Fibroblast of skin of right biceps (primary cell): ENCODE measurements at places on chromosomes 1 and 21.

GRCh38 chr1:55604179-55604578 lies 389.0 kb upstream of the USP24 start:
- DNase-seq, result no peak

DNA sequence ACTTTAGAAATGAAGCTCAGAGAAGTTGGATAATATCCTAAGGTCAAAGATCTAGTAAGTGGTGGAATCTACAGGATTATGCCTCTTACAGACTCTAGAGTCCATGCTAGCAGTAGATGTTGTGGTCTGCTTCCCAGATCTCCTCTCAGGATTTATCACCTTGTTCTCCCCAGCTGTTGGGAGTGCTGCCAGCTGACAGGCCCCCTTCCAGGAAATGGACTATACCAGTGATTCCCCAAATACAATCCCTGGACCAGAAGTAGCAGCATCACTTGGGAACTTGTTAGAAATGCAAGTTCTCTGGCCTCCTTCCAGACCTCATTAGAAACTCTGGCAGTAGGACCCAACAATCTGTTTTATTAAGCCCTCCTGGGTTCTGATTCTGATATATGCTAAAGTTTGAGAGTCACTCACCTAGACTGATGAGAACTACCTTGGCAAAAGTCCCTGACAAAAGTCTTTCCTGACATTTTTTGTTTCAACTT lies 24.5 kb upstream of the NTNG1 start:
- no peak for DNase-seq

DNA sequence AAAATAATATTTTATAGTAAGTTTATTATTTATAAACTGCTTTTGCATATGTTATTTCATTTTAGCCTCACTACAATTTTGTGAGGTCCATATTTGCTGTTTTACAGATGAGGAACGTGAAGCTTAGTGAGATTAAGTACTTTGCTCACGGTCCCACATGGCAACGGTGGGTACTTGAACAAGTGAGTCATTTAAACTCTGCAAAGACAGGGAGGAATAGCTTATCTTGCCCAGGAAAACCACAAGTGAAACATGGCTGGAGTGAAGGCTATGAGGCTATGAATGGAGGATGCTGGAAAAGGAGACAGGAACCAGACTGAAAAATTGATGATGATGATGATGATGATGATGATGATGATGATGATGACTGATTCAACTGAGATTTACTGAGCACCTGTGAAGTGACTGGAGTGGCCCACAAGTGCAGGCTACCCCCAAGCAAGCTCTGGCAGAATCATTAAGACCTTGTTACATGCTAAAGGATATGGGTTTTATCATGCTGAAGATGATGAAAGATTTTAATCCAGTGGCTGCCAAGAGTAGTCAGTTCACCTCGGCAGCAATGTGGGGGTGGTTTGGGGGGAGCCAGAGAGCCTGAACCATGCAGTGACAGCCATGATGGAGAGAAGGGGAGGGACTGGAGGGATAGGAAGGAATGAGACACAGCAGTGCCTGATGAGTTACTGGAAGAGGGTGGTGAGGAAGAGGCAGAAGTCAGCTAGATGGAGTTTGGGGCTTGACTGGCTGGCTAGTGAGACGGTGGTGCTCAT lies 1.4 kb upstream of the ABCA4 start:
- DNase-seq, result peak; percentile 36

DNA sequence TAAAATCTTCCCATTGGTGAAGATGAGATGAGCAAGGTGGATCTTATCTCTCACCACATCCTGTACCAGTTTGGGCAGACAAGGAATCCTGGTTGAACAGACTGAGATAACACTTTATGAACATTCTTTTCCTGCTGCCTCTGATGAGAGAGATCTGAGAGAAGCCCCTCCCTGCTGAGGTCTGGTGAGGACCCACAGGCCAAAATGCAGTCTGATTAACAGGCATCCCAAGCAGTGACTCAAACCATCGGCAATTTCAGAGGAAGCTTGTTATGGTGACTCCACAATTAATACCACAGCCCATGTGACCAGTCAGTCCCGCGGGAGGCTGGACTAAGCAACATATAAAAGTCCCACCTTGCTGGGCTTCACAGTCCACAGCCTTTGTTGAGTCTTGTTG lies at the start of gene PRR9:
TSS of gene PRR9 (plus strand) at position 373 of the 400 bp plus-strand sequence. CDS start 561 bp downstream, outside the sequence.
- peak; percentile 1 for DNase-seq

DNA sequence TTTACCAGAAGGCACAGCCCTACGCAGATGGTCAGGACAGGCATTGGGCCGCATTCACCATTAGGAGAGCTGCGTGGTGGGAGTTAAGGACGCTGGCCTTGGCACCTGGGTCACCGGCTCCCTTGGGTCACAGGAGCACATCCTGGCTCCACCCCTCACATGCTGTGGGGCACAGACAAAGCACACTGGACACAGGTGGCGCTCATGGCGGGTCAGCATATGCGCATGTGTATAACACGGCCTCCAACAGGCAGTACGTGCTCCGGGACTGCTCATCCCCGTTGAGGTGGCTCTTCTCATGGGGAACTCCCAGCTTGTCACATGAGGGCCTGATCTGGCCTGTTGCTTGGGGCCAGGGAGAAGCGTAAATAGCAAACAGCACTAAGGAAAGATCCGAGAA lies 25.0 kb downstream of the PGBD5 start:
- DNase-seq, result no peak

DNA sequence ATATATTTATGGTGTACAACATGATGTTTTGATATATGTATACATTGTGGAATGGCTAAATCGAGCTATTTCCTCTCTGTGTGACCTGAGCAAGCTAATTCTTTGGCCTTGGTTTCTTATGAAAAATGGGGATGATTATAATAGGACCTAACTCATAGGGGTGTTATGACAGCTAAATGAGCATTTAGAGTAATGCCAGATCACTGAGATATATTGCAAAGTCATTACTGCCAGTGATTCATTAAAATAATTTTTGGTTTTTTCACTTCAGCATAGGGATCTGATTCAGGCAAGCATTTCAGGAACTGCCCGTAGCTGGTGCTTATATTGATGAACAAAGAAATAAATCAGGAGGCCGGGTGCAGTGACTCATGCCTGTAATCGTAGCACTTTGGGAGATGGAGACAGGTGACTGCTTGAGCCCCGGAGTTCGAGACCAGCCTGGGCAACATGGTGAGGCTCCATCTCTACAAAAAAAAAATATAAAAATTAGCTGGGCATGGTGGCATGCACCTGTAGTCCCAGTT lies 30.7 kb downstream of the DAB1 start:
- DNase-seq, result peak; percentile 13

GRCh38 chr1:150683914-150684313 lies 13.0 kb downstream of the GOLPH3L start:
- no peak for DNase-seq

DNA sequence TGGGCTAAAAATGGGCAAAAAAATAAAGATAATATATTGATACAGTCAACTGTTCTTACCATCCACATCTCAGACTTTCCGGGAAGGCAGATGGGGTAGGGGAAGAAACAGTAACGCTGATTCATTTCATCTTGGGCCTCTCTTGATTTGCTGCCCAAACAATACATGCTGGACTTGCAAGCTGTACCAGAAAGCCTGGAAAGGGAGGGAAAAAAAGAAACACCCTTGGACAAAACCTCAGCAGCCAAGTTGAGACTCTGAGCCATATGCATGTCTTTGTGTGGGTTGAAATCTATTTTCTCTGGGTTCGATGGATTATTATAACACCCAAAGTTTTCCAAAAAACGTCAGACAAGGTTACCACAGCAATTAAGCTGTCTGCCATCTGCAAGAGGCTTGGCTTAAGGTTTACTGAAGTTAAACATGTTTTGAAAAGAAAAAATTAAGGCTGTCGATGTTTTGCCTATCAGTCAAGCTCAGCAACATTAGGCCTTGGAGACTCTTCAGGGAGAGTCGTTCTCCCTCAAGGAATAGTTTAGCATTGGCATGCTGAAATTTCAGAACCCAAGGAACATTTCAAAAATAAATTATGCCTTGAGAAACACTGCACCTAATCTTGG lies 71.2 kb downstream of the PSMG1 start:
- peak; percentile 29 for DNase-seq

- peak; percentile 61 for DNase-seq
Observed at GRCh38 chr1:185632659-185633423, 101.3 kb upstream of the HMCN1 start.

DNA sequence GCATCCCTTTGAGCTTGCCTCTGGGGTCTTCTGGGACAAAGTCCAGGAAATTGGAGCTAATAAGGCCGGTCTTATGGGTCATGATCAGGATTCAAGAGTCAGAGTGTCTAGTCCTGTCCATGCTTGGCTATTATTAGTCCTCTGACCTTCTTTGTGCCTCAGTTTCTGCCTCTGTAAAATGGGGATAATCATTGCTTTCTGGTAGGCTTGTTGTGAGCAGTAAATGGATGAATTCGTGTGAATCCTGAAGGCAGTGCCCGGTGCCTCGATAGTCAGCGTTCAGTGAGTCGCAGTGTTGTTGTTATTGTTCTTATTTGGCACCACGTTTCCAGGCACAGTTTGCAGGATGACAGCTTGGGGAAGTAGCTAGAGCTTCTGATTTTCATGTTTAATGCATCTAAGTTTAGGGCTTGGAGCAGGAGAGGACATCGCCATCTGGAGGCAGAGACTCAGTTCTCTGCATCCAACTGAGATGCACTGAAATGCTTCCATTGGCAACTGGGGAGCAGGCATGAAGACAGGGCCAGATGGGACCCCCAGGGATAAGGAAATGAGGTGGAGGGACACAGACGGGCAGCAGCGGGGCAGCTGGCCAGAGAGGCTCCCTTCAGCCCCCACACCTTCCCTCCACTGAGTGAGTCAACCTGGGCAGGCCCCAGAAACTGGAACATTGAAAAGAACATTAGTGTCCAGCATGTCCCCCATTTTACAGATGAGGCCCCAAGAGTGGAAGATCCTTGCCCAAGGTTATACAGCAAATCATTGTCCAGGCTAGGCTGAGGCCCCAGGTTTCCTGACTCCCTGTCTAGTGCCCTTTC lies 160.3 kb downstream of the PTPRU start:
- no peak for DNase-seq

- DNase-seq, result peak; percentile 82
Observed at GRCh38 chr1:234659538-234659937, 49.6 kb upstream of the IRF2BP2 start.

- DNase-seq, result no peak
Observed at GRCh38 chr1:228794810-228795209, 59.5 kb downstream of the RHOU start.

- no peak for DNase-seq
Observed at GRCh38 chr1:152198982-152199381, 25.0 kb downstream of the HRNR start.

GRCh38 chr1:3053366-3053980 lies 15.5 kb upstream of the PRDM16 start:
- no peak for DNase-seq

DNA sequence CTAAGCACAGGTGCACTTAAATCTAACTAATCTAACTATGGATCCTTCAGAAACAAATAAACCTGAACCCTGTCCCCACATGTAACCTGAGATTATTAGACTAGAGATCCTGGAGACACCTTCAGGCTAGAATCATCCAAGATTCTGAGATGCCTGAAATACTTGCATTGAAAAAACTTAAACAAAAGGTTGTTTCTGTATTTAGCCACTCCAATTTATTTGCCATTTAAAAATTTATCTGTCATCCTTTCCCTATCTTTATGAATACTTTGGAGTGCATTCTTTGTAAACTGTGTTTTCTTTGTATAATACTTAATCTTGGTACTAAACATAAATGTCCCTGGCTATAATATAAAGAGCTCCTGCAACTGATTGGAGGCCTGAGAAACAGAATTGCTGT lies 270.7 kb downstream of the NCAM2 start:
- DNase-seq, result no peak

- no peak for DNase-seq
Observed at GRCh38 chr1:51953079-51953478, 37.4 kb downstream of the RAB3B start.

DNA sequence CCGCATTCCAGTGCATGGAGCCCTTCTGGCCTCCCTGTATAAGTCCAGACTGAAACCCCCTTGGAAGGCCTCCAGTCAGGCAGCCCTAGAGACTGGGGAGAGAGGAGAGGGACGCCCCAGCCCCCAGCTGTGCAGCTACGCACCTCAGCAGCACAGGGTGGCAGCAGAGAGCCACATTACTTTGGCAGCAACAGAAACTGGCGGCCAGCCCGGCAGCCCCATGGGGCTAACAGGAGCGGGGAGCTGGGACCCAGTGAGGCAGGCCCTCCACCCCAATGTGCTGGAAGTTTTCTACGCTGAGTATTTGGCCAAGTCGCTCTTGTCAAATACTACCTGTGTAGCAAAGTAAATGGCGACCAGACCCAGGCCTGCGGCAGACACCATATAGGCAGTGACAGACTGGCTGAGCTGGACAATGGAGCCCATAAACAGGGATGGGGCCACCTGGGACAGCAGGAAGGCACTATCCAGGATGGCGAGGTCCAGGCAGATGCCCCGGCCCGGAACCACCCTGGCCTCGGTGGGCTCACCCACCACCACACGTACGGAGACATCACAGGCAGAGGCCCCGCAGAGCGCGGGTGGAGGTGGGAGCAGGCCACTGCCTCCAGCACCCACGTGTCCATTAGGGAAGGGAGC lies 21.2 kb downstream of the SLC45A3 start:
- peak; percentile 64 for DNase-seq

DNA sequence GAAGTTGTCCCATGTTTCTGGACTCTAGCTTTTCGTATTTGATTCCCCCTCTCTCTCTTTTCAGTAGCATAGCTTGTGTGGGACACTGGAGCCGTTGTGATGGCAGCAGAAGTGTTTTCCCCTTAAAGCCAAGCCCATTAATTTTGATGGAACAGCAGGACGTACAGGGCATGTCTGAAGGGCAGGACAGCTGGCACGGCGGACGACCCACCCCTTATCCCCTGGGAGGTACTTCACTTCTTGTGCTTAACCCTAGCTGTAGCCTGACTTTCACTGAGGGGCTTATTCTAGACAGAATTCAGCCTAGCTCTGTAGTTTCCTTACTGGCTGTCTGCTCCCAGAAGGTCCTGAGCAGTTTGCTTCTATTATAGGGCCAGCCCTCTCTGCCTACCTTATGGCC lies 8.6 kb upstream of the PPFIA4 start:
- DNase-seq, result no peak
